ENCODE measurements at places on chromosomes 1 and 21.

DNA sequence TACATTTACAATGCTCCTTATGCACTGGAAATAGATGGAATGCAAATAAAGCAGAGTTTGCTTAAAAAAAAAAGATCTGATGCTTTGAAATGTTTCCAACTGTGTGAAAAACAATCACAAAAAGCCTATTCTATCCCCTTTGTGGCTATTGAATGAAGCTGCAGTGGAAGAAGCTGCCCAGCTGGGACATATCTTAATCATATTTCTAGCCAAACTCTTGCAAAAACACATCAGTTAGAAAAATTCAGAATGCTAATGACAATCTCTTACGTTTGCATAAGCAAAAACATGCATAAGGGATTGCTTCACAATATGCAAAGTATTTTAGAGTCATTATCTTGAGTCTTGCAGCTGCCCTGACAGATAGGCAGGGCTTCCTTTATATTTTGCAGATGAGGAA is 526.4 kb upstream of the USP24 start:
- peak; percentile 70 for DNase-seq

DNA sequence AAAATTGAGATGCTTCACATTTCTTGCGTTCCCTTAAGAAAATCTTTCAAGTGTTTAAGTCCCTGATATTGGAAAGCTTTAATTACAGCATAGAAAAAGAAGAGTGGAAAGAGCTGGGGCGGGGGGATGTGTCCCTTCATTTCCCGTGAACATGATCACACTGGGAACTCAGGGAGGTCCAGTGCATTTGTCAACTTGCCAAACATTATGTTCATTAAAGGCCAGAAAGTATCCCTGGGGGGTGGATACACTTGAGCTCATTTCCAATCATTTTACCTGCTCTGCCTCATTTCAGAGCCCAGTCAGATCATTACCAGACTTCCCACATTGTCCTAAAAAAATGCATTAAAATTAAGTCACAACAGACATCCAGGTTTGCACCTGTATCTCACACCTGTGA is 123.6 kb upstream of the KCNJ15 start:
- no peak for DNase-seq

DNA sequence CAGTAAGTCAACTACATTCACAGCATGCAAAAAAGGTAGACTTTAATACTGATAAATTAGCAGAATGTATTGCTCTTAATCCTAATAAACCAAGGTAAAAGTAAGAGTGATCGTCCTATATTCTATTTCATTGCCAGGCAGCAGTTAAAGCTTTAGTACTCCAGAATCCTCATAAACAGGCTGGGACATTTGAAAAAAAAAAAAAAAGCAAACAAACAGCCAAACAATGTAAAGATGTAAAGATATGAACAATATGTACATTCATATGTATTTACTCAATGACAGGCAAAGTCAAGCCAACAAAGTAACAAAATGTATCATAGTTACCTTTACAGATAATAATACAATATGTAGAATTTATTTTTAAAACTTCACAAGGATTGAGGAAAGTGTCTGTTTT is 383.6 kb downstream of the COL11A1 start:
- DNase-seq: no peak

GRCh38 chr1:109265016-109265415 is 15.7 kb downstream of the CELSR2 start:
- DNase-seq: no peak

DNA sequence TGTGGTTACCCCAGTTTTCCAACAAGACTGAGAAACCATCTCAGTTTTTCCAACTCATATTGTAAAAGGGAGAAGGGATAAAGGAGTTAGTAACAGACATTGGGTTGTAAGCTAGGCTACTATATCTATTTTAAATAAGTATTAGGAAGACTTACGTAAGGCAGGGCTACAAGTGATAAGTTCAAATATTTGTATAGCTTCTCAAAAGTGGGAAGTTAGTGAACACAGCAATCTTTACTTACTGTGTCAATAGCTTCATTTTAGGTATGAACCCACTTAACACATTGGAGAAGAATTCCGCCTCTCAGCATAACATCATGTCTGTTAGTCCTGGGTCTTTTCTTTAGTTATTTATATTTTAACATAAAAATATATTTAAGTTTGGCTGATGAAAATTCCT is 320.1 kb downstream of the TPR start:
- DNase-seq: no peak

- no peak for DNase-seq
Observed at GRCh38 chr1:8728464-8728863, 89.0 kb downstream of the RERE start.
